ENCODE measurements at places on chromosomes 4 and X. TPM values are rescaled to one million over a fixed set of nuclear protein-coding genes. Genes with fewer than 3 reads are reported as not detected.
A peak's percentile ranks its signal among the peaks of the same experiment; 100 is the strongest.

DNA sequence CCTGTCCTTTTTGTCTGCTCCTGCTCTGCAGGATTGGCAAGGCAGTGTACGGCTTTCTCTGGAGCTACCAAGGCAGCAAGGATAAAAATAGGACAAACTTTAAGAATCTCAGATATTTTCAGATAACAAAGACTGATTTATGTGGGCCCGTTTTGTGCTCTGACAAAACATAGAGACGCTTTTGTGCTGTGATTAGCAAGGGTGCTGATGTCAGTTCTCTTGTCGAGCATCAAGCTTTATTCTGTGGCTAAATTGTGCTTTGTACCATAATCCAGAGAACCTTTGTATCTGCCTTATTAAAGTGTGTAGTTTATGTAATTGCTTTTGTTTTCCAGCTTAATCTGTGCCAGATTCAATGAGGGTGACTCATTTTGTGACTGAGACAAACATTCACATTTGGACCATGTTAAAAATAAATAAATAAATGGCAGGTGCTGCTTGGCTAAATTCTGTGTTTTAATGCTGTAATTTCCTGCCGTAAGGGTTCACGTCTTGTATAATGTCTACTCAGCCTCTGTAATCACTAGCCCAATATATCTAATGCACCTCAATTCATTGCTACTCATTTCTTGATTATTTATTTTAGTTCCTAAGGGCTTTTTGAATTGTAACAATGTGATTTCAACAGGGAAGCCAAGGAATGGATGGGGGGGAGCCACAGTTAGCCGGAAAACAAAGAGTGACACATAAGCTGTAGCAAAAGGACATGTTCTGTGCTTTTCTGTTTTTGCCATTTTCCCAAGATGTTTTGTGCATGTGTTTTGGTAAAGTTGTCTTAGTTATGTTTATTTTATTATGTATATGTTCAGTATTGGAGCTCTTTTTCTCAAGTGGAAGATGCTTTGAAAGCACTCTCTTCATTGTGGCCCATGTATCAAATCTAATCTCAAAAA, 75.1 kb downstream of the GAB1 start:
- DNase-seq: no peak

GRCh38 chrX:38574858-38575257, 13.5 kb downstream of the TSPAN7 start:
- no peak for DNase-seq

- no peak for DNase-seq
Measured at GRCh38 chr4:113952452-113953029, 26.9 kb downstream of the ARSJ start.

DNA sequence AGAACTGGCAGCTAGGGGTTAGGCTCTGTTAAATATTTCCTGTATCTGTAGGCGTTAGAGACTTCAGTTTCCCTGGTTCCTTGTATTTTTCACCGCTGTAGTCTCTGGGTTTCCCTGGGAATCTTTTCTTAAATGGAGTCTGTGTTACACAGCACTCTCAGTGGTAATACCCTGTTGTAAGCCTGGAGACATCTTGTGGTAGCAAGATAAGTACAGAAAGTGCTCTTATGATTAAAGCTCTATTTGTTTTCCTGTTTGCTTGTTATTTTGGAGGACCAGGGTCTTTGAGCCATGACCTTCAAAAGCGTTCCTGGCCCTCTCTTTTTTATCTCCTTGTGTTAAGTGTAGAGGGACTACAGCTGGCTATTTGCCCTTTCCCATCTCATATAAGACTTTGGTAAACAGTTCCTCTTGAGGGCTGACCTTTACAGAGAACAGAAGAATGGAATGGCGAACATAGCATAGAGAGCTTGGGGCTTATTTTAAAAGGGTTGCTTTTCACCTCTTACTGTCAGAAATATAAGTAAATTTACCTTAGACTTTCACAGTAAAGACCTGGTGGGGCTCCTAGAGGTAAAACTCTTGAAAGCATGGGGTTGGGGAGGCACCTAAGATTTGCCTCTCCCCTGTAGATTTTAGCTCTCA, 782.5 kb downstream of the FAT4 start:
- DNase-seq: no peak

DNA sequence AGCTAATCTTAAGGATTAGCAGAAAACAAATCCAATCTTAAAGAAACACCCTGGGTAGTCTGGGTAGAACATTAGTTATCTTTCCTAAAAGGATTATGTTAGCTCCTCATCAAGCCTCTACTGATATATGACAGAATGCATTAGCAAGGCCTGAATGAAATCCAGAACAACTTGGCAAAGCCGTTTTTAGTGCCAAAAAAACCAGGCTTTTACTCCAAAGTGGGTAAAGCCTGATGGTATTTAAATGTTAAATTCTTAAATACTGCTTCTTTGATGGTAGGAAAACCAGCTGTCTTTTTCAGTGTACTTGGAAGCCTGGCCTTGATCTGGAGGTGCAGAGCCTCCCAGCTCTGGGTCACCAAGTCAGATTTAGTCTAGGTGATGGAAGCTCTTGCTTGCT, 120.4 kb downstream of the GATB start:
- DNase-seq: no peak

DNA sequence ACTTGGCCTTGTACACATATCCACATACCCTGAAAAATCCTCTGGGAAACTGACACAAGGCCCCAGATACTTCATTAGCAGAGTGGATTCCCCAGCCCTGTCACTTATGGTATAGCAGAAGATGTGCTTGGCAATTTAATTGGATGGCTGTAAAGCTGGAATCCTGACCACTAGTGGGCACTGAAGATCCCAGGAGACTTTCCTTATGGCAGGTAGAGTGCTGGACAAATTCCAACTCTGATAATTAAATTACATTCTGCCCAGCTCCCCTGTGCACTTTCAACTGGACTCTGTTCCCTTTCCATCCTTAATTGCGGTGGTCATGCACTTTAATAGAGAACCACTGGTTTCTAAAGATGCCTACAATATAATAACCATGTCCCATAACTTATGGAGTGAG, 119.8 kb downstream of the DCK start:
- DNase-seq: no peak

GRCh38 chr4:69910016-69910782, 20.7 kb upstream of the CSN1S1 start:
- DNase-seq: no peak

GRCh38 chrX:138763761-138764160, 52.2 kb upstream of the FGF13 start:
- DNase-seq: no peak

- DNase-seq: no peak
Measured at GRCh38 chr4:28225689-28226353, 1365.2 kb downstream of the STIM2 start.

DNA sequence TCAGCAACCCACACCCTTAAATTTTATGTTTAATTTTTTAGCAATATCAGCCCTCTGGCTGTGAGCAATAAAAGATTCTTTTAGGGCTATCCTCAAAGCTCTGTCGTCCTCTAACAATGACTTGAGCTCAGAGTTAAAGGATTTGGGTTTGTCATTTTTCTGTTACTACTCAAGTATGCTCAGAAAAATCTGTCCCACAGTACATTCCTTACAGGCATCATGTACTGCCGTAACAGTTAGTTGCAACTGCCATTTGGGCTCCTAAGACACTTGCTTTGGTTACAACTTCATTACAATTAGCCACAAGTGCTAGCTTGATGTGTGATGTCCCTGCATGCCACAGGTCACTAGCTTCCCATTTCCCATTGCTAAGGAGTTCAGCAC, 33.2 kb downstream of the COQ2 start:
- no peak for DNase-seq

DNA sequence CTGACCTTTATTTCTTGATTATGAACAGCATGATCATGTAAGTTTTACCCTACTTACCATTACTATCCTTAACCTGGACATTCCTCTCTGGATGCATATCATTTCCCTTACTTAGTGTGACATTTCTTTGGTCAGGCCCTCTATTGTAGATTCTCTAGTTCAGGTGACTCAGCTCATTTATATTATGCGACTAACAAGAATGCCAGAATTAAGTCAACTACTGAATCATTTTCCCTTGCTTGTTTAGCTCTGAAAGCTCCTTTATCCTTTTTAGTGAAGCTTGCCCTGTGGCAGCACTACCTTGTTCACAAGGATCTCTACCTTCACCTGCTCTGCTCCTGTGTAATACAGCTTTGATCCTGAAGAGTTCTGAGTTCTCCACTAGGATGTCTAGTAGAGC, 15.1 kb upstream of the UGT2B17 start:
- no peak for DNase-seq

DNA sequence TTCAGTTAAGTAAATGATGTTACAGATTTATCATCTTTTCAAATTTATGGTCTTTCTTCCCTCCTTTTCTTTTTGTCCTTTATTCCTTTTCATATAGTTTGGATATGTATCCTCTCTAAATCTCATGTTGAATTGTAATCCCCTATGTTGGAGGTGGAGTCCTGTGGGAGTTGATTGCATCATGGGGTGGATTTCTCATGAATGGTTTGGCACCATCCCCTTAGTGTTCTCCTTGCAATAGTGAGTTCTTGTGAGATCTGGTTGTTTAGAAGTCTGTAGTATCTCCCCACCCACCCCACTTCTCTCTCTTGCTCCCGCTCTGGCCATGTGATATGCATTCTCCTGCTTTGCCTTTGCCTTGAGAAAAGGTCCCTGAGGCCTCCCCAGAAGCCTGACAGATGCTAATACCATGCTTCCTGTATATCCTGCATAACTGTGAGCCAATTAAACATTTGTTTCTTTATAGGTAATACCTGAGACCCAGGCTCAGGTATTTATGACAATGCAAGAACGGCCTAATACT, 236.7 kb downstream of the PRDM5 start:
- DNase-seq: no peak

GRCh38 chr4:148214529-148215166, 227.6 kb downstream of the NR3C2 start:
- peak; percentile 51 for DNase-seq

DNA sequence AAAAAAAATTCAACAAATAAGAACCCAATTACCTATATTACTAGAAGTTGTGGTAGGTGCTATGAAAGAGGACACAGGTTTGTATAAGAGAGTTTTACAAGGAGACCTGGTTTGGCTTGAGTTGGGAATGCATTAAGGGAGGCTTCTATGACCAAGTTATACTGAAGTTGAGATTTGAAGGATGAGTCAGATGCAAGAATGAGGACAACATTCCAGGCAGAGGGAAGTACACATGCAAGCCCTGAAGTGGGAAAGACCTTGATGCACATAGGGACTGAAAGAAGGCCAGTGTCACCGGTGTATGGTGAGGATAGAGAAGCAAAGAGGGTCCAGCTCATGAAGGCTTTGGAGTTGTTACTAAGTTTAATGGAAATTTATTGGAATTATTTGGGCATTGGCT, 52.2 kb downstream of the ANK2 start:
- DNase-seq: no peak

- DNase-seq: no peak
Measured at GRCh38 chr4:40844261-40844660, 94.5 kb downstream of the NSUN7 start.

DNA sequence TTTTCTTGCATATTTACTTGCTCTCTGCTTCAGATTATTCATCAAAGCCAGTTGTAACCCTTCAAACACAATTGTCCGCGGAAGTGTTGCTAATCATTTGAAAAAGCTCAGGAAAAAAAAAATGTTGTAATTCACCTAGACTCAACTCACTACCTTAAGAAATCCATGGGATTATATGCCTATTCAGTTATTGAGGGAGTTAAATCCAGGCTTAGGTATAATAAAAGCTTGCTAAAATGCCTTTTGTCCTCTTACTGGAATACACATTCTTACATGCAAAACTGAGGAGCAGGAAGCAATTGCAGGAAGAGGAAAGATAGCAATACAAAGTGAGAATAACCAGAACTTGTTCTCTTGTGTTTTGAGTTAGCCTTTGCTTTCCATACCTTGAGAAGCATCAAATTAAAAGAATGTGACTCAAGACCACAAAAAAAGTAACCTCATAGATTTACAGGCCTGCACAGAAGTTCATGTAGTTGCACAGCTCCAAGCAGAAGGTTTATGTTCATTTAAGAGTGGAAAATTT, 91.4 kb upstream of the FAM241A start:
- no peak for DNase-seq

DNA sequence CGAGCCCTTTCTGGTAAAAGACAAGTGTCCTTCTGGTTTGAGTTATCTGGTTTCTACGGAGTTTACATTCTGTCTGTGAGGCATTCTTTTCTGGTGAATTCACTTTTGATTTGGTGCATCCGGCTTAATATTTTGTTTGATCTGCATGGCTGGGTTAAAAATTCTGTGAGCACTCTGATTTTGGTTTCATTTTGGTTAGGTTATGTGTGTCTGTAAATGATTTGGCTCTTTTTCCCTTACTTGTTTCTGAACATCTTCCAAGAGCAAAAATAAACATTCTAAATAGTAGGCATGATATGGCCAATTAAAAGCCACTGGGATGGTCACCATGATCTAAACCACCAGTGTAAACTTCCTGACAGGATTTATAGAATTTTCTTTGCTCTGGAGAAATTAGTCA, 85.7 kb upstream of the PTPN13 start:
- no peak for DNase-seq

GRCh38 chr4:11471618-11472017, 42.9 kb upstream of the HS3ST1 start:
- no peak for DNase-seq

- no peak for DNase-seq
Measured at GRCh38 chr4:147509386-147509785, 28.5 kb downstream of the EDNRA start.

GRCh38 chr4:68927165-68927564, 24.4 kb downstream of the UGT2A3 start:
- DNase-seq: no peak

GRCh38 chr4:15182600-15183220, 180.4 kb downstream of the CPEB2 start:
- no peak for DNase-seq

GRCh38 chr4:10589799-10590198, 94.8 kb downstream of the CLNK start:
- no peak for DNase-seq

- no peak for DNase-seq
Measured at GRCh38 chr4:26420438-26420837, 69.8 kb downstream of the CCKAR start.

DNA sequence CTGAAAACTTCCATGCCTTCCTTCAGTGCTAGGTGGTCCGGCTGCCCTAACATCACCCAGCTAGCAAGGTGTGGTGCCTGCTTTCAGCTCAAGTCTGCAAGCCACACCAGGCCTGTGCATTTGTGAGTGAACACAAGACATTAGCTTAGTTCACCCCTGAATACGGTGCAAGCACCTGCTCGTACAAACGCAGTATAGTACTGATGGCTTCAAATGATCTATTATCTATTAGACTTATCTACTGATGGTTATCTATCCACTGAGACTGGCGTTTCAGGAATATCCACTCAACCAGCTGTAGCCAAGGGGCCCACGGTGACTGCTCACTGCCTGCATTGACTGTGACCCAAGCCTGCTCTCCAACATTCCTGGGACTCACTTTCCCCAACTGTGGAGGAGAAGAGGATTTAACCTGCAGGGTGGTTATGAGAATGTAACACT, 155.9 kb downstream of the SHOX start:
- no peak for DNase-seq

GRCh38 chr4:140109737-140110136, 44.2 kb downstream of the MAML3 start:
- no peak for DNase-seq

Gene NSUN7
- 0.91 TPM for total RNA-seq

Gene GUCY1A1
- 43.0 TPM for total RNA-seq

Gene TMPRSS11E
- total RNA-seq: not detected

Gene RNF212
- not detected for total RNA-seq

Gene BBS12
- total RNA-seq: 5.4 TPM

Gene PPP2R2C
- total RNA-seq: 9.7 TPM

Gene CENPU
- 1.8 TPM for total RNA-seq

Gene LCORL
- 5.3 TPM for total RNA-seq

Gene NAP1L3
- 7.0 TPM for total RNA-seq

Gene ZDHHC15
- total RNA-seq: 3.1 TPM

Gene SHISA3
- total RNA-seq: 8.1 TPM

Gene UGT2B7
- total RNA-seq: not detected

Gene C4orf50
- total RNA-seq: not detected
